ENCODE measurements at places on chromosomes 2 and 18.

- no peaks in the 10 kb centered on the region for H3K27me3 ChIP-seq
- no peak overlapping the region for H3K4me3 ChIP-seq
- ATAC-seq, result no peak
- H3K4me1 ChIP-seq, result peaks cover 10% of the 10 kb centered on the region
These were observed 32.5 kb upstream of the ICOS start for GRCh38 chr2:203904022-203904421.

- no peak overlapping the region for H3K4me3 ChIP-seq
- peaks cover 58% of the 10 kb centered on the region for H3K36me3 ChIP-seq
- H3K27ac ChIP-seq, result no peak overlapping the region
- H3K4me1 ChIP-seq, result no peaks in the 10 kb centered on the region
These were observed 9.4 kb downstream of the COA5 start for GRCh38 chr2:98598781-98599428.

- H3K27me3 ChIP-seq, result no peaks in the 10 kb centered on the region
- H3K36me3 ChIP-seq, result no peaks in the 10 kb centered on the region
- no peaks in the 10 kb centered on the region for H3K4me1 ChIP-seq
- no peak for ATAC-seq
These were observed 444.0 kb downstream of the FIGN start for GRCh38 chr2:163291790-163292189.

- no peaks in the 10 kb centered on the region for H3K4me1 ChIP-seq
- H3K4me3 ChIP-seq, result no peak overlapping the region
- no peak overlapping the region for H3K27ac ChIP-seq
- H3K36me3 ChIP-seq, result no peaks in the 10 kb centered on the region
- H3K27me3 ChIP-seq, result no peaks in the 10 kb centered on the region
These were observed 50.2 kb downstream of the SMIM21 start for GRCh38 chr18:75377258-75377657.

GRCh38 chr2:9235147-9236044, 28.8 kb downstream of the ASAP2 start:
- peaks cover 59% of the 10 kb centered on the region for H3K4me1 ChIP-seq
- H3K27me3 ChIP-seq, result no peaks in the 10 kb centered on the region
- no peaks in the 10 kb centered on the region for H3K36me3 ChIP-seq
- peak overlapping the region; percentile 68 for H3K27ac ChIP-seq
- H3K4me3 ChIP-seq, result no peak overlapping the region
- ATAC-seq, result peak; percentile 13

- no peak overlapping the region for H3K4me3 ChIP-seq
- no peak for ATAC-seq
- H3K36me3 ChIP-seq, result no peaks in the 10 kb centered on the region
- no peaks in the 10 kb centered on the region for H3K27me3 ChIP-seq
- no peak overlapping the region for H3K27ac ChIP-seq
These were observed 90.7 kb downstream of the INO80D start for GRCh38 chr2:205995260-205995659.

- H3K36me3 ChIP-seq, result no peaks in the 10 kb centered on the region
- H3K27ac ChIP-seq, result peak overlapping the region; percentile 84
- no peak overlapping the region for H3K4me3 ChIP-seq
- peaks cover 16% of the 10 kb centered on the region for H3K4me1 ChIP-seq
- H3K27me3 ChIP-seq, result no peaks in the 10 kb centered on the region
- peak; percentile 98 for ATAC-seq
These were observed 42.5 kb downstream of the COPS8 start for GRCh38 chr2:237128026-237128703.

GRCh38 chr2:10768063-10768507, 44.5 kb downstream of the PDIA6 start:
- H3K27ac ChIP-seq, result no peak overlapping the region
- peaks cover 8% of the 10 kb centered on the region for H3K27me3 ChIP-seq
- ATAC-seq, result no peak
- H3K4me1 ChIP-seq, result no peaks in the 10 kb centered on the region
- H3K4me3 ChIP-seq, result no peak overlapping the region
- H3K36me3 ChIP-seq, result no peaks in the 10 kb centered on the region

DNA sequence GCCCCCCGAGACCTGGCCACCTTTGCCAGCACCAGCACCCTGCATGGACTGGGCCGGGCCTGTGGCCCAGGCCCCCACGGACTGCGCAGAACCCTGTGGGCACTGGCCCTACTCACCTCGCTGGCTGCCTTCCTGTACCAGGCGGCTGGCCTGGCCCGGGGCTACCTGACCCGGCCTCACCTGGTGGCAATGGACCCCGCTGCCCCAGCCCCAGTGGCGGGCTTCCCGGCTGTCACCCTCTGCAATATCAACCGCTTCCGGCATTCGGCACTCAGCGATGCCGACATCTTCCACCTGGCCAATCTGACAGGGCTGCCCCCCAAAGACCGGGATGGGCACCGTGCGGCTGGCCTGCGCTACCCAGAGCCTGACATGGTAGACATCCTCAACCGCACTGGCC, 554 bp downstream of the ASIC4 start:
- no peaks in the 10 kb centered on the region for H3K36me3 ChIP-seq
- peaks cover 6% of the 10 kb centered on the region for H3K4me1 ChIP-seq
- H3K27me3 ChIP-seq, result peaks cover 58% of the 10 kb centered on the region
- no peak for ATAC-seq
- no peak overlapping the region for H3K27ac ChIP-seq

- no peaks in the 10 kb centered on the region for H3K27me3 ChIP-seq
- peak; percentile 50 for ATAC-seq
- no peak overlapping the region for H3K4me3 ChIP-seq
- peak overlapping the region; percentile 58 for H3K27ac ChIP-seq
- no peaks in the 10 kb centered on the region for H3K36me3 ChIP-seq
These were observed 37.2 kb upstream of the BIN1 start for GRCh38 chr2:127143841-127144782.

DNA sequence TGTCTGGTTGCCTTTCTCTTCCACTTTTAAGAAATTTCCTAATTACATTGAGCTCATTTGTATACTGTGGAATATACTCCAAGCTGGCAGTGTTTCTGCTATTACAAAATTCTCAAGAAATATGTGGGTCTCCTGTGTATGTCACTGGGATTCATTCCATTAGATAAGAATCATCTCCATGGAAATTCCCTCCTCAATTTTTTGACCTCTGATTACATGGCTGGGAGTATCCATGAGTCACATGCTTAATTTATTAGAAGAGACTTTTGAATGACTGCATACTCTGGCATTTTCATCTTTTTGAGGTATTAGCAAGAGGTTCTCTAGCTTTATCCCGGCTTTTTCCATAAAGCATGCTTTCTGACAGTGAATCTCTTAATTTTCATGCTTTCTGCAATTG, 665.5 kb upstream of the CNTNAP5 start:
- H3K27me3 ChIP-seq, result no peaks in the 10 kb centered on the region
- no peaks in the 10 kb centered on the region for H3K36me3 ChIP-seq
- no peaks in the 10 kb centered on the region for H3K4me1 ChIP-seq
- no peak overlapping the region for H3K4me3 ChIP-seq

DNA sequence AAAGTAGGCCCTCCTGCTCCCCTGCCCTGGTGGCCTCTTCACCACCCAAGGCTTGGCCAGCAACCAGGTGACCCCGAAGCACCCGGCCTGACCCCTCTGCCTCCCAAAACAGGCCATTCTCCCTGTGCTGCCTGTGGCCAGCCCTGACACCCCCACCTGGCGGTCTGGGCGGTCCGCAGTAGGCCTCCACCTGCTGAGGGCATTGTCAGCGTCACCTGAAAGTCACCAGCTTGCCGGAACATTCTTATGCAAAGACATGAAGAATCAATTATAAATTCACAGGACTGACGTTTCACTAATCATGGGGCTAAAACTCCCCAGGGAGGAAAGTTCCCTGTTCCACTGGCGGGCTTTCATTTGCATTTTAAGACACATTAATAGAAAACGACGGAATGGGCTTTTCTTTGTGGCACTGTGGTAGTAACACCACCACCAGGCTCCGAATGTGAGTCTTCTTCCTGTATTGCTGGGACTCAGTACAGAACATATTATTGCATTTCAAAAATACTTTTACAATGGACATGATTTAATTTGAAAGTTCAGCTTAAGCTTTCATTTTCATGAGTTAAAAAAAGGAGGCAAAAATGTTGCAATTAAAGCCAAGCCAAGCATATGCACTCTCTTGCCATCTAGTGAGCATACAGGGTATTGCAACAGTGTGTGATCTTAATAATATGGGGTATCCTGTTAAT, 57.4 kb downstream of the ADI1 start:
- H3K36me3 ChIP-seq, result no peaks in the 10 kb centered on the region
- H3K4me3 ChIP-seq, result no peak overlapping the region
- no peaks in the 10 kb centered on the region for H3K27me3 ChIP-seq
- ATAC-seq, result no peak
- H3K4me1 ChIP-seq, result no peaks in the 10 kb centered on the region

- H3K4me1 ChIP-seq, result no peaks in the 10 kb centered on the region
- H3K4me3 ChIP-seq, result no peak overlapping the region
- H3K27me3 ChIP-seq, result no peaks in the 10 kb centered on the region
- no peak for ATAC-seq
- no peak overlapping the region for H3K27ac ChIP-seq
- H3K36me3 ChIP-seq, result no peaks in the 10 kb centered on the region
These were observed 65.0 kb downstream of the ROCK2 start for GRCh38 chr2:11279398-11279797.

GRCh38 chr2:58649756-58650155, 408.6 kb upstream of the FANCL start:
- no peak for ATAC-seq
- H3K4me3 ChIP-seq, result no peak overlapping the region
- H3K4me1 ChIP-seq, result no peaks in the 10 kb centered on the region
- no peaks in the 10 kb centered on the region for H3K36me3 ChIP-seq

GRCh38 chr2:180535289-180535688, 445.1 kb upstream of the UBE2E3 start:
- H3K4me3 ChIP-seq, result no peak overlapping the region
- no peak for ATAC-seq
- no peak overlapping the region for H3K27ac ChIP-seq
- no peaks in the 10 kb centered on the region for H3K27me3 ChIP-seq

GRCh38 chr2:185318271-185318724, 420.3 kb upstream of the FSIP2 start:
- no peak overlapping the region for H3K4me3 ChIP-seq
- no peaks in the 10 kb centered on the region for H3K27me3 ChIP-seq
- no peaks in the 10 kb centered on the region for H3K4me1 ChIP-seq

GRCh38 chr18:11379660-11380059, 229.7 kb upstream of the SLC35G4 start:
- H3K4me1 ChIP-seq, result no peaks in the 10 kb centered on the region
- H3K36me3 ChIP-seq, result no peaks in the 10 kb centered on the region
- H3K27ac ChIP-seq, result no peak overlapping the region

DNA sequence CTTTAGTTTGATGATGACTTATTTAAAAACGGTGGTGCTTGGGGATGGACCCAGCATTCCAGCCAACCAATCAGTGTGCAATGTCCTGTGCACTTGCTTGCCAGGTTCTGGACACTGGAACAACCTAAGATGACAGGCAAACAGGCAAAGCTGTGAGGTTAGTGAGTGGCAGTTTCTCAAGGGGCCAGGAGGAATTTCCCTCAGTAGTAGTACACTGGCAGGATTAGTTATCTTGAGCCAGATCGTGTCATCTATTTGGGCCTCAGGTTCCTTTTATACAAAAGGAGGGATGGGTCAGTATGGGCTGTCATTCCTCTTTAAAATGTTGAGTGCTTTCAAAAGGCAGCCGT, 26.6 kb downstream of the MAP4K4 start:
- no peak overlapping the region for H3K27ac ChIP-seq
- no peak for ATAC-seq
- H3K4me3 ChIP-seq, result no peak overlapping the region
- peaks cover 75% of the 10 kb centered on the region for H3K4me1 ChIP-seq
- H3K27me3 ChIP-seq, result no peaks in the 10 kb centered on the region
- no peaks in the 10 kb centered on the region for H3K36me3 ChIP-seq

GRCh38 chr2:64327510-64328414, 126.2 kb upstream of the LGALSL start:
- ATAC-seq, result no peak
- peak overlapping the region; percentile 39 for H3K27ac ChIP-seq
- H3K4me1 ChIP-seq, result peaks cover 19% of the 10 kb centered on the region
- no peaks in the 10 kb centered on the region for H3K27me3 ChIP-seq

GRCh38 chr18:79507076-79507545, 111.4 kb downstream of the NFATC1 start:
- peak; percentile 70 for ATAC-seq
- H3K36me3 ChIP-seq, result peaks cover 23% of the 10 kb centered on the region
- peak overlapping the region; percentile 39 for H3K4me3 ChIP-seq
- H3K4me1 ChIP-seq, result peaks cover 2% of the 10 kb centered on the region

- no peaks in the 10 kb centered on the region for H3K27me3 ChIP-seq
- no peak for ATAC-seq
- H3K4me3 ChIP-seq, result no peak overlapping the region
These were observed 101.5 kb downstream of the VWA3B start for GRCh38 chr2:98188351-98189046.

DNA sequence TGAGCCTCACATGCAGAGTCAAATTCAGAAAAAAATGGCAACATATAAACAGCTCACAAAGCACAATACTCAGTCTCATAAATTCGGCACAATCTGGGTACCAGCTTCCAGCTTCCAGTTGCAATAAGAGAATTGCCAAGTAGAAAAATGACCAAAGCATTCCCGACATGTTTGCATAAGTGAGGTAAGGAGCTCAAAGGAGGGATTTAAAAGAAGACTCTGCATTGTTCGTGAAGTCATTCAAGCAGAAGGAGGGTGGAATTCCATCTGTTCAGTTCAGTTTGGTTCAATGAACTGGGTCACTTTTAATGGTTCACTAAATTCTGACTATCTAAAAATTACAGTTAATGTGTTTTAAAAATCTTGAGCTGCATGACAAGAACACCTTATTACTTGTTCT, 106.7 kb upstream of the KLHL14 start:
- no peak overlapping the region for H3K4me3 ChIP-seq
- ATAC-seq, result no peak
- no peaks in the 10 kb centered on the region for H3K4me1 ChIP-seq
- H3K27ac ChIP-seq, result no peak overlapping the region
- no peaks in the 10 kb centered on the region for H3K36me3 ChIP-seq

GRCh38 chr2:217162533-217162932, 302.7 kb upstream of the TNP1 start:
- H3K36me3 ChIP-seq, result no peaks in the 10 kb centered on the region
- H3K4me1 ChIP-seq, result peaks cover 2% of the 10 kb centered on the region
- no peak overlapping the region for H3K27ac ChIP-seq
- H3K4me3 ChIP-seq, result no peak overlapping the region
- ATAC-seq, result no peak
- no peaks in the 10 kb centered on the region for H3K27me3 ChIP-seq

GRCh38 chr2:166357068-166357949, 18.4 kb downstream of the SCN9A start:
- H3K4me3 ChIP-seq, result no peak overlapping the region
- no peaks in the 10 kb centered on the region for H3K4me1 ChIP-seq
- no peaks in the 10 kb centered on the region for H3K36me3 ChIP-seq
- no peaks in the 10 kb centered on the region for H3K27me3 ChIP-seq

DNA sequence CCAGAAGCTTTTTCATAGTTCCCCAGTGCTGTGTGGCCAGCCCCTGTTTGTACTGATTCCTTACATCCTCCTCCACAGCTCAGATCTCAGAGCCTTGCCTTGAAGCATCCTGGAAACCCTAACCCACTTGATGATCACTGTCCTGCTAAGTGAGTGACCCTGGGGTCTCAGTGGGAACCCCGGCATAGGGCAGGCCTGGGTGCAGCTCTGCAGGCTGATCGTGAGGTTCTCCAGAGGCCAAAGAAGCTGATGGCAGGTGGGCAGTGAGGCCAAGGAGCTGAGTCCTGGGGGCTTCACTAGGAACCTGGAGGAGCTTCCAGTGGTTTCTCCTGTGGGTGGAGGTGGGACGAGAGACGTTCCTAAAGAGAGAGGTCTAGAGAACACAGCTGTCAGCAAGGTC, 47.4 kb upstream of the BIN1 start:
- no peaks in the 10 kb centered on the region for H3K27me3 ChIP-seq
- no peak overlapping the region for H3K27ac ChIP-seq
- no peak overlapping the region for H3K4me3 ChIP-seq
- ATAC-seq, result no peak
- peaks cover 27% of the 10 kb centered on the region for H3K4me1 ChIP-seq

Measured in gastroesophageal sphincter (tissue), 4 donors.